Fibroblast of lung (primary cell): ENCODE measurements at places on chromosomes 2 and 18. TPM values are rescaled to one million over a fixed set of nuclear protein-coding genes. Genes with fewer than 3 reads are reported as not detected.

Gene C1QL2
- not detected in 2 replicates for total RNA-seq

- DNase-seq = no peak
These were observed 24.3 kb upstream of the FAP start for GRCh38 chr2:162267496-162267895.

GRCh38 chr2:46002947-46003346 lies 294.3 kb upstream of the EPAS1 start:
- no peak for DNase-seq

Gene ATP6V1B1
- total RNA-seq = 0.77 and 2.1 TPM in 2 replicates

- DNase-seq = no peak
These were observed 78.8 kb upstream of the PELI1 start for GRCh38 chr2:64223055-64223454.
